ENCODE measurements at places on chromosomes 1 and 21.

- DNase-seq, result no peak
Observed at GRCh38 chr1:100479620-100480338, 58.2 kb upstream of the GPR88 start.

DNA sequence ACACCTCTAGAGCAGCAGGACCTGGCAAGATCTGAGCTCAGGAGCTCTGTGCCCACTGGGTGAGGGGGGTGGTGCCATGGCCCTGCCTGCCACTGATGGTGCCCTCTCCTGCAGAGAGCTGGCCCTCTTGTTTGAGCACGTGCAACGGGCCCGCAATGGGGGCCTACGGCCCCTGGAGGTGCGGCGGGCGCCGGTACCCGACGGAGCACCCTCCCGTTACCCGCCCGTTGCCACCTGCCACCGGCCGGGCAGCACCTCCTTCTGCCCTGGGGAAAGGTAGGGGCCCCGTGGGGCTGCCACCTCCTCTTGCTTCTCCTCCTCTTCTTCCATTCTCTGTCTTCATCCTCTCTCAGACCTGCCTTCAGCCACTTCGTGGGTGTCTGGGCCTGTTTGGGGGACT is 38.2 kb downstream of the CITED4 start:
- DNase-seq, result no peak

DNA sequence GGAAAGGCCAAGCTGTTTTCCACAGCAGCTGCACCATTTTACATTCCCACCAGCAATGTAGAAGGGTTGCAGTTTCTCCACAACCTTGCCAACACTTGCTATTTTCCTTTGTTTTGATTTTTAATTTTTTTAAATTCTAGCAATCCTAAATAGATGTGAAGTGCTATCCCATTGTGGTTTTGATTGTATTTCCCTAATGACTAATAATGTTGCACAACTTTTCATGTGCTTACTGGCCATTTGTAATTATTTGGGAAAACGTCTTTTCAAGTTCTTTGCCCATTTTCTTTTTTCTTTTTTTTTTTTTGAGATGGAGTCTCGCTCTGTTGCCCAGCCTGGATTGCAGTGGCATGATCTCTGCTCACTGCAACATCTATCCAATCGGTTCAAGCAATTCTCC is 53.9 kb downstream of the VCAM1 start:
- DNase-seq, result peak; percentile 46

DNA sequence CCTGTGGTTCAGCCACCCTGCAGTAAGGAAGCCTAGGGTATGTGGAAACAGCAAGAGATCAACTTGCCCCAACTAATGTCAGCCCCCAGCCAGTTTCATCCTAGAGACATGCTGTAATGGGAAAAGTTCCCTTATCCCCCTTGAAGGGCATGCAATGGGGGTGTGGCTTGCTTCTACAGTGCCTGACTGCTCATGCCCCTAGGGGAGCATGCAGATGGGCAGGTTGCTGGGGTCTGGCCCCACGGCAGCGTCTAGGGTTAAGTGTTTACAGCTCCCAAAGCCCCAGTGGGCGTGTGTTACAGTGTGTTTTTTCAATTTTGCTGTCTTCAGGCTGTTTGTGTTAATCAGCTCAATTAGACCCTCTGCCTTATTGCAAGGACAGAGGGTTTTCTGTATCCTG is 1105.9 kb downstream of the AMY1C start:
- DNase-seq, result no peak

- no peak for DNase-seq
Observed at GRCh38 chr1:27600498-27601175, 3.3 kb downstream of the AHDC1 start.

- no peak for DNase-seq
Observed at GRCh38 chr1:243609698-243610097, 240.3 kb downstream of the AKT3 start.

GRCh38 chr1:207878939-207879338 is 32.0 kb downstream of the CD34 start:
- DNase-seq, result no peak

DNA sequence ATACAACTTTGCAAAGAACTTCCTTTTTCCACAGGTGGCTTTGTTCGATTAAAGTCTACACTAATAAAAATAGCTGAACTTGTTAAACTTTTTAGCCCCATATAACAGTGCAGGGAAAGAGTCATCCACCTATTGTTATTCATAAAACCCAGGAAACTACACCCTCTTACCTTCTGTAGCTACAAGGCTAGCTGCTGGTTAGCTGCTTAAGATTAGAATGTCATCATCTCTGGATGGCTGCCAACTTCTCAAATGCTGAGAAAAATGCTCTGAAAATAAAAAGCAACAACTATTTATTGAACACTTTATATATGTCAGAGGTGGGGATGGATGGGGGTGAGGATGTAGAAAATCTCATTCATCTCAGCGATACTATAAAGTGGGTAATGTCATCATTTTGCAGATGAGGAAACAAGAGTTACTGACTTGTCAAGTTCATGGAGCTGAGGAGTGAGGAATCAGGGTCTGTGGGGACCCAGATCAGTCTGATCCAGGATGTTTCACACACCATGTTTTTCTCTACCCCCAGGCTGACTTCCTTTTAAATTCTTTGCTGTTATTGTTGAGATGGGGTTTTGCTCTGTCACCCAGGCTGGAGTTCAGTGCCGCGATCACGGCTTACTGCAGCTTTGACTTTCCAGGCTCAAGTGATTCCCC is 17.1 kb downstream of the ATP5PF start:
- peak; percentile 25 for DNase-seq

- DNase-seq, result no peak
Observed at GRCh38 chr1:48442864-48443619, 29.0 kb downstream of the SPATA6 start.

GRCh38 chr1:17287130-17287776 is 20.7 kb upstream of the PADI4 start:
- DNase-seq, result peak; percentile 96

- no peak for DNase-seq
Observed at GRCh38 chr1:16143005-16143565, 12.8 kb downstream of the EPHA2 start.

DNA sequence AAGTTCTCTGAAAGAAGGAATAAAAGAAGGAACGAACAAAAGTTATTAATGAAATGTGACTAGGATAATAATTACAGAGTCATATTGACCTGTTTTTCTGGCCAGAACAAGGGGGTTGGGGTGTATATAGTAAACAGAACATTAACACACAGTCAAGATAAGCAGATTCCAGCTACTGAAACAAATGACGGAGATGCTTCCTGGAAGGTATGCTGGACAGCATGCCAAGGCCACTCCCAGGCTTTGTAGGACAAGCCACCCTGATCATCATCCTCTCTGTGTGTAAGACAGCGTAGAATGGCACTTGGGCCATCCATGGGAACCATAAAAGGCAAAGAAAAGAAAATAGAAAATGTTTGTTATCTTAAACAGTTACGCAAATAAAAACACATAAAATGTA is 120.7 kb downstream of the TGFBR3 start:
- DNase-seq, result no peak

- DNase-seq, result no peak
Observed at GRCh38 chr1:165635329-165635728, 4.3 kb downstream of the MGST3 start.

DNA sequence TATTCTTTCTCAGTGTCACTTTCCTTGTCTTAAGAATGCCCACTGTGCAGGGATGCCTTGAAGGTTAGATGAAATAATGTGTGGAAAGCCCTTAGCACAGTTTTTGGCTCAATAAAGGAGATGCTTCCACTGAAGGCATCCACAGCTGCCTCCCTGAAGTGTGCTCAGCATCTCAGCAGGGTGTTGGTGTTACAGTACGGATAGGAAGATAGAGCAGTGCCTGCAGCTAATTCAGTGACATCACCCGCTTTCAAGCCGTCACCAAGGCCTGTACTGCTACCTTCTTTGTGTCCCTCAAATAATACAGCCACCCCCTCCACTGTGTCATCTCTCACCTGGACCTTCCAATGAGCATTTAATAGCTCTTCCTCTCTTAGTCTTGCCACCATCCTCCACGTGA is 59.0 kb downstream of the NDUFS5 start:
- DNase-seq, result no peak

DNA sequence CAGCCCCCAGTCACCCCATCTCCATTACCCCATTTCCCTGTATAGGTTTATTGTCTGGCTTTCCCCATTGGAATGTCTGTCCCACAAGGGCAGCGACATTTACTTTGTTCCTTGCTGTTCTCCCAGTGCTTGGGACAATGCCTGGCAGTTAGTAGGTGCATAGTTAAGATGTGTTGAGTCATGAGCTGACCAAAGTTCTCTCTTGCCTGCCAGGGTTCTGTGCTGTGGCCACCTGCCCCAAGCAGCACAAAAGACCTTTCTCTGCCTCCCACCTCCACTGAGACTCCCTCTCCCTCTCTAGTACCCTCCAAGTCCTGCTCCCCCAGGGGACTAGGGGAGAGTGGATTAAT is 40.0 kb downstream of the TMCO4 start:
- DNase-seq, result peak; percentile 18

- DNase-seq, result no peak
Observed at GRCh38 chr1:3155056-3155925, 86.3 kb downstream of the PRDM16 start.

DNA sequence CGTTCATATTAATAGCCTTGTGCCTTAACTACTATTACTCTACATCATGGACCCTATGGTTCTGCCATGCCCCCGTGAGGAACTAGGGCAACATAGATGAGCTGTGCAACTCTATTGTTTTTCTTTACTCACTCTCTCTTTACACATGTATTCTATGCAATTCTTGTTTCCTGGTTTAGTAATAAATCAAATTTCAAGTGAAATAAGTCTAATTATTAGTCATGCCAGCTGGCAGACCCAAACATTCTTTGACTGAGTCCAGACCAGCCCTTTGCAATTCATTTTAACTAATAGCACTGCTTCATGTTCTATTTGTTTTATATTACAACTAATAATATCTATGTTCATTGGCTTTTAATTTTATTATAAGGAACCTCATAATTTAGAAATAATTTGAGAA is 789.3 kb upstream of the ADAMTS5 start:
- DNase-seq, result no peak

DNA sequence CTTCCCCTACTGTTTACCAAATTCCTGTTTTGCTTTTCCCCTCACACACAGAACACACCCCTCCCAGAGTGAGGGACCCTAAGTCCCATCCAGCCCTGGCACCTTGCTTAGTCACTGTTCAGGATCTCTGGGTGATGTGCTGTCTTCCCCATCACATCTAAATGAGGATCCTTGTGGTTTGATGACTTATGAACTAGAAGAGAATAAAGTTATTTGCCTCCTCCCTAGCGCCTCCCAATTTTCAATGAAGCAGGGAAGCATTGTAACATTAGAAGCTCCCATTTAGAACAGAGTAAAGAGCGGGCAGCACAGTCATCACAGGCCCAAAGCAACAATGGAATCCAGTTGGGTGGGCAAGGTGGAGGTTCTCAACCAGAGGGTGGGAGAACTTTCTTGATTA is 27.0 kb downstream of the DISC1 start:
- DNase-seq, result no peak

- peak; percentile 96 for DNase-seq
Observed at GRCh38 chr1:205226868-205227583, 720 bp upstream of the TMCC2 start.

DNA sequence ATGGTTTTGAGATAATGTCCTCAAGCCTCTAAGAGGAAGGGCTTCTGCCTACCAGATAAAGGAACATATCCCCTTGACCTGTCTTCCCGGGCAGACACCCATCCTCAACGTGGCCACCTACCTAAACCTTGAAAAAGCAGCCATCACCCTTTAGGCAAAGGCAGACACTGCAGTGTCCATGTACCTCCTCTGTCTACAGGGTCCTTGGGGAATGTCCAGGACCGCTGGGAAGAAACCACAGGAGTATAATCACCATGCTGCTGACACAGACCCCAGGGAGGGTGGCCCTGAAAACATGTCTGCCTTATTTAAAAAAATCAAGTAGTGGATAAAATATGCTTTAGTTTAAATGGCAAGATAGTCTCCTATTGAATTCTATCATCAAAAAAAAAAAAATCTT is 16.6 kb downstream of the BCAR3 start:
- no peak for DNase-seq

DNA sequence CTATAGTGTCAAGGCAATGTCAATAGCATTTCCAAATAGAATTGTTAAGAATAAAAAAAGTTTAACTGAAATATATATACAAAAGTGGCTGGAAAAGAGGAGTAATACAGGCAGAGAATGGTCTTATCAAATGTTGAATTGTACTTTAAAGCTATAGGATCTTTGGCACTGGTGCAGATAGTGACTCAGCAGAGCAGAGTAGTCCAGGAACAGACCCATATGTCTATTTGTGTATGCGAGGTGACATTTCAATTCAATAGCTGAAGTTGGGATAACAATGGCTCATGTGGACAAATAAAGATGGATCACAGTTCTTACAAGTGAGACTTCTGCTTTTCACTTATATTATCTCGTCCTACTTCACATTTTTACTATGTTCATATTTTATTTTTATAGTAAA is 543.0 kb upstream of the B3GALT2 start:
- DNase-seq, result no peak

DNA sequence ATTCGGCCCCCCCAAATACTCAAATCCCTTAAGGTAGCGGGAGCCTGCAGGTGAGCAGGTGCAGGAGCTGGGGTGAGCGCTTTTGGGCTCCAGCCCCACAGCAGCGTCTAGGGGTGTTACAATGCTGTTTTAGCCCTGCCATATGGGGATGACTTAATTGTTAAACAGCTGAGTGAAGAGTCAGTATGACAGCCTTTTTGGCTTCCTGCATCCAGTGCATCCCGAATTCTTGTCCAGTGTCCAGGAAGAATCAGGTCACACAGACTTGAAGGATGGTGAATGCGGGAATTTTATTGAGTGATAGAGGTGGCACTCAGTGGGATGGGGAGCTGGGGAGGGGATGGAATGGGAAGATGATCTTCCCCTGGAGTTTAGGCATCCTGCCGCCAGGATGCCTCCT is 30.4 kb upstream of the HHAT start:
- no peak for DNase-seq

GRCh38 chr1:147177611-147178380 is 5.5 kb upstream of the PRKAB2 start:
- DNase-seq, result no peak

DNA sequence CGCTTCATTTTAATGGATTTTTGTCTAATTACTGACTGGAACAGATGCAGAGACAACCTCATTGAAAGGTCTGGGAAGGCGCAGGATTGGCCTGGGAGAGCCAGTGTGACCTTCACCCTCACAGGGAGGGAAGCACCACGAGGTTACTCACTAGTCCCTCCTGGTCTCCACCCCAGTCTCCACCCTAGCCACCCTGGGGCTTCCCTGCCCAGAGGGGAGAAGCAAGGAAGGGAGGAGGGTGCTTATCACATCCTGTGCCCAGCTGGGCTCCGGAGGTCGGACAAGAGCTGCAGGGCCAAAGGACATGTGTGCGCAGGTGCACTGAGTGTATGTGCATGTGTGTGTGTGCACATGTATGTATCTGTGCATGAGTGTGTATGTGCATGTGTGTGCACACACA is 220.1 kb upstream of the VAMP3 start:
- DNase-seq, result no peak

DNA sequence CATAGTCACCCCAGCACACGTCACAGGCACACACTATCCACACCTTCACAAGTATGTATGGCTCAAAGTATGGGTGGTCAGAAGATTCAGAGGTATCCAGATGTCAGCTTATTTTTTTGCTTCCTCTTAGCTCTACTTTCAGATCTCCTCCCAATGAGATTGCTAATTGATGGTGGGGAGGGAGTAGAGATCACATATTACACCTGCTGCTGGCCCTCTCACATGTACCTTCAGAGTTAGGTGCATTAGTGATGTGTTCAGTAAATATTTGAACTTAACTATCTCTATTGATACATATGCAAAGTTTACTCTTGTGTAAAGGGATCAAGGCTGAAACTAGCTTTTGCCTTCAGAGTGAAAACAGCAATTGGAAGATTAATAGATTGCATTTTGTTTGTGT is 262.6 kb downstream of the PCP4 start:
- no peak for DNase-seq

- DNase-seq, result peak; percentile 61
Observed at GRCh38 chr1:205451202-205451601, 4.6 kb downstream of the BLACAT1 start.

All from mammary epithelial cell (primary cell).